ENCODE measurements at places on chromosomes 7 and 10.
A peak's percentile ranks its signal among the peaks of the same experiment; 100 is the strongest.

- DNase-seq: no peak
Observed at GRCh38 chr7:114939484-114940097, 17.7 kb downstream of the MDFIC start.

DNA sequence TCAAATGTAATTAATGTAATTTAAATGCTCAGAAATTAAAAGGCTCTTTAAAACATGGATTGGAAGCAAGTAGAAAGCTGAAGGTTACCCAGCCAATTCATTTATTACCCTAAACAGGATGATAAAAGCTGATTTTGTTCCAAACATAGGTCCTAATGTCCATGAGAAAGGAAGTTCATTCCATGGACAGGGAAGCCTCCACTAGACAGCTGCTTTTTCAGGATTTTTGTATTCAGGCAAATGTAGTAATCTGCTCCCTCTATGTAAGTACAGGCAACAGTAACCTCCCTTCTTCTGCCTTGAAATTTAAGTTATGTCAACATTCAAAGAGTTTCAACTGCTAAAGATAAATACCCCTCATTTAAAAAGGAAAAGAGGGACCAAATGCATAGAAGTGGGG, 123.0 kb upstream of the WNT16 start:
- DNase-seq: no peak

DNA sequence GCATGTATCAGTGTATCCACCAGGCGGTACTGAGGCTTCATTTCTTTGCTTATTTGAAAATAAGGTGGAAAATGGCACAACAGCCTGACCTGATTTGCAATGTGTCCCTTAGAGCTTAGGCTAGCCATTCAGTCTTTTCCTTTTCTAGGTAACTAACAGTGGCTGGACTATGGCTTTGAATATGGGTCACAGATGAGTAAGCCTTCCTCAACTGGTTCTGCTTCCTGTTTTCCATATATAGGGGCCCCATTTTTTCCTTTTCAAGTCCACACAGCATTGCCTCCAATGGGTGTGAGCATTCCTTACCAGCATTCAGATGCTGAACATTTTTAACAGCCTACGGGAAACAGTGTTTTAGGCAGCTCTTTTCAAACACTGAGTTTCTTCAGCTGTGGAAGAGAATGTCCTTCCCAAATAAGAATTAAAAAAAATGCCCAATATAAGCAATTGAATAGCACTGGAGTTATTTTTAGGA, 3.9 kb upstream of the ITGB1 start:
- peak; percentile 94 for DNase-seq

- DNase-seq: peak; percentile 29
Observed at GRCh38 chr7:78562191-78562590, 763.6 kb downstream of the PHTF2 start.

DNA sequence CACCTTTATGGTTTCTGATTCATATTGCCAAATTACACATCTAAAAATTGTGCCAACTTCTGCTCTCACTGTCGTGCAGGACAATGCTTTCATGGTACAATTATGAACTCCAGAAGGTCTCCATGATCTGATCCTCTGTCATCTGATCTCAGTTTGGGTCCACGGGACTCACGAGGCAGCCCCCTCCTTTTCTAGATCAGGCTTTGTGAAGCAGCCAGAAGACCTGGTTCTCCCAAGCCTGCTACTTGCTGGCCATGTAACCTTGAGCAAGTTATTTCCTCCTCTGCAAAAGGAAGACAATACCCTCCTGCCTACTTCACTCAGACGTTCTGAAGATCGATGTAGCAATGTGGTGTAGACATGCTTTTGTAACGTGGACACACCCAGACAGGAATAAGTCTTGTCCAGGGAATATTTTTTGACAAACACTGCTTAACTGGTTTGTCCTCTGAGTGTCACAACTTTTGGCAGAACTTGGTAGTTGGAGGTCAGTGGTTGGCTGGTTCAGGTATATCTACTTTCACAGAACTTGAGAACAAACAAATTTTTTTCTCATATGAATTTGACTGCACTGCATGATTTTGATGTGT, 19.6 kb downstream of the CALML3 start:
- DNase-seq: no peak

GRCh38 chr10:102524746-102525145, 21.0 kb downstream of the SUFU start:
- no peak for DNase-seq
